Thoracic aorta endothelial cell (primary cell): ENCODE measurements at places on chromosomes 13 and 19. TPM values are rescaled to one million over a fixed set of nuclear protein-coding genes. Genes with fewer than 3 reads are reported as not detected.

Gene MCEMP1
- total RNA-seq: not detected in 2 replicates

Gene CCDC169
- total RNA-seq: 4.9 and 6.8 TPM in 2 replicates

Gene SERP2
- 0.36 and 0.80 TPM in 2 replicates for total RNA-seq

Gene RNF225
- 0.14 and 0.27 TPM in 2 replicates for total RNA-seq

Gene PDX1
- total RNA-seq: not detected in 2 replicates

Gene CEACAM8
- total RNA-seq: not detected in 2 replicates

Gene FGF22
- not detected in 2 replicates for total RNA-seq

Gene IFNL4
- total RNA-seq: not detected in 2 replicates

Gene CYP2A6
- total RNA-seq: not detected in 2 replicates

Gene LENG9
- total RNA-seq: 3.6 TPM in 2 replicates

Gene CYP2F1
- total RNA-seq: not detected in 2 replicates

Gene OR7E24
- total RNA-seq: not detected in 2 replicates
